A673 (cell line): ENCODE measurements at places on chromosomes 2 and 18.

GRCh38 chr2:96760986-96761832 is 507 bp downstream of the CNNM4 start:
- DNase-seq, result no peak

- DNase-seq, result no peak
Observed at GRCh38 chr2:69715964-69716363, 26.0 kb upstream of the ANXA4 start.

DNA sequence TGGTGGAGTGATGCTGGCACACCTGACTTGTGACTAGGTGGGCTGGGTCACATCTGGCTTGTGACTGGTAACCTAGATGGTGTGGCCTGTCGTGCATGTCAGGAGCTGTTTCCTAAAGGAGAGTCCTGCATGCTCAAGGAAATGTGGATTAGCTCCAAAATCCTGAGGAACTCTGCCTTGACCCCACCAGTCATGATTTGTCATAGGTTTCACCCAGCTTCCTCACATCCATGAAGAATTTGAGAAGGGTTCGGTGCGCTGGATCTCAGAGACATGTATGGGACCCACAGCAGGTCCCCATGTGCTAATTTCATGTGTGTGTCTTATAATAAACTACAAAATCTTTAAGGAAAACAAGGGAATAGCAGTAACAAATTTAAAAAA is 107.2 kb downstream of the COL6A3 start:
- DNase-seq, result no peak

- peak; percentile 90 for DNase-seq
Observed at GRCh38 chr2:229852565-229852964, 69.2 kb downstream of the TRIP12 start.

GRCh38 chr2:16626497-16626896 is 39.1 kb downstream of the CYRIA start:
- DNase-seq, result peak; percentile 58

DNA sequence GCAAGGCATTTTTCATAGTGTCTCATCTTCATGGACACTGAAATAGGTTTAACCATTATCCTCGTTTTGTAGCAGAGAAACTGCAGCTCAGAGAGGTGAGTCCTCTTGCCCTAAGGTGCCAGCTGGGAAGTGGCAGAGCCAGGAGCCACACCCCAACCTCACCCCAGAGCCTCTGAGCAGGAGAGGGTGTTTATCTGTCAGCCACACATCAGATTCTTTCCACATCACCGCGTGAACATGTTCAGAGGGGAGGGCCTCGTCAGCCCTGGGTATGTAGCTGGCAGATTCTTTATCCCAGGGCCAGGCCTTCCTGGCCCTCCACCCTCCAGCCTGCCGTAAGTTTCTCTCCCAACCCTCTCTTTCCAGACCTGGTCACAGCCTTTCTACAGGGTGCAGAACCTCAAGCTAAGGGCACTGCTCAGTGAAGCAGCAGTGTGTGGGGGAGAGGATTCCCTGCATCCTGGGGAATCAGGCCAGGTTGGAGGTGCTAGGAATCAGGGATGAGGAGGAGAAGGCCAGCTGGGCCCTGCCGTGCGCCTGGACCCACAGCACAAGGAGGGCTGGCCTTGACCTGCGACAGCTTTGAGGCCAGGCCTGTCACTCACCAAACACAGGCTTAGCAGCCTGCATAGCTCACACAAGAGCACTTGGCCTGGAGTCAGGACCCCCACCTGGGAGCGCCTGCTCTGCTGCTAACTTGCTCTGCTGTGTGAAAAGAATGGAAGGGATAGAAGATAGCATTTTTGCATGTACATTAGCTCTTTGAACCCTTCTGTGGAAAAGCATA is 111.3 kb upstream of the MCFD2 start:
- no peak for DNase-seq

- peak; percentile 68 for DNase-seq
Observed at GRCh38 chr18:58776084-58776483, 88.6 kb upstream of the ZNF532 start.

DNA sequence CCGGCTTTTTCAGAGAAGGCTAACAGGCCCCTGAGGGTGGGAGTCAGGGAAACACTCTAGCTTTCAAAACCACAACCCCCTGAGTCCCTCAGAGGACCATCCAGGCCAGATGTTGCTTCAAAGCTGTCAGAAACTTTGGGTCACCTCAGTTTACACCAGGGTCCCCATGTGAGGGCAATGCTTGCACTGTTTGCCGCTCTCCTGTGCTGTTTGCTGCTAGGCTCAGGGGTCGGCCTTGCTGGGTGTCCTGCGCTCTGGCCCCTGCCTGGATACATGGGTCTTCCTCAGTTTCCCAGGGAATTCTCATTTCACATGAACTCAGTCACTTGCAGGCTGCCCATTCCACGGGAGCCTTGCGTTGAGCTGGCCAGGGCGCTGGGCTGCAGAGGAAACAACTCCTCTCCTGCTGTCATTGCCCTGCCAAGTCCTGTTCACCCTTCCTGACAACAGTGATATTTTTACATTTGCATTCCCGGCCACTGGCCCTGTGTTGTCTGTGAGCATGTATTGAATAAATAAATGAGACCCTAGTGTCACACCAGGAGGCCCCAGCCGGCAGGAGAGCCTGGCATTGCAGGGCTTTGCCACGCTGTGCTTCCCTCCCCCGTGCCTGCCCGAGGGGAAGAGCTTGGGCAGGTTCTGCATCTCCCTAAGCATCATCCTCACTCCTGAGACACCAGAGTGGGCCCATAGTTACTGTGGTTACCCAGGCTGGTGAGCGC is 73.2 kb upstream of the RAB6C start:
- DNase-seq, result no peak

GRCh38 chr2:33526132-33526531 is 49.7 kb downstream of the RASGRP3 start:
- DNase-seq, result no peak

GRCh38 chr2:241540771-241541561 is 17.6 kb upstream of the BOK start:
- peak; percentile 75 for DNase-seq

- DNase-seq, result no peak
Observed at GRCh38 chr2:147214914-147215313, 629.9 kb upstream of the ACVR2A start.

DNA sequence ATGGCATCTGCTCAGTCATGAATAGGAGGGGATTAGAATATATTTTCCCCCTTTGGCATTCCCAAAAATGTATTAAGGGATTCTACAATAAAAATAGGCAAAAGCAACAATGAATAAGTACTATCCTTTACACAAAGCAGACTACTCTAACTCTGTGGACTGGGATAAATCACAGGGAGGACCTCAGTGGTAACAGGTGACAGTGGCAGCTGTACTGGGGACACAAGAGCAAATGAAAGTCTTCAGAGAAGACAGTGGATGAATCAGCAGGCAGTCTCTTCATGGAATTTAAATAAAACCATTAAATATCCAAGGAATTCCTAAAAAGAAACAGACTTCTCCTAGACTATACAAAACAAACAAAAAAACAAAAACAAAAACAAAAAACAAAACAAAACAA is 4.8 kb downstream of the CDH7 start:
- no peak for DNase-seq

DNA sequence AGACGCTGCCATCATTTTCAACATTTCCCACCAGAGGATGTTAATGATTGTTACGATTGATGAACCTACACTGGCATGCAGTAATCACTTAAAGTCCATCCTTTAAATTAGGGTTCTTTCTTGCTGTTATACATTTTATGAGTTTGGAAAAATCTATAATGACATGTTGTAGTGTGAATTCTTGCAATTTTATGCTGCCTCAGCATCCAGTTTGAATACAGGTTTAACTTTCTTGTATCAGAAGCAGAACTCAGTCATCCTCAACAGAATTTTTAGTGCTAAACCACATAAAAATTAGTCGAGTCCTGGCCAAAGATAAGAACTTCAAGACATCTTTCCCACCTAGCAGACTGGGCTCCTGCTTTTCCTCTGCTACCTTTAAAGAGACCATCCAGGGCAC is 303.3 kb downstream of the NUP35 start:
- no peak for DNase-seq

DNA sequence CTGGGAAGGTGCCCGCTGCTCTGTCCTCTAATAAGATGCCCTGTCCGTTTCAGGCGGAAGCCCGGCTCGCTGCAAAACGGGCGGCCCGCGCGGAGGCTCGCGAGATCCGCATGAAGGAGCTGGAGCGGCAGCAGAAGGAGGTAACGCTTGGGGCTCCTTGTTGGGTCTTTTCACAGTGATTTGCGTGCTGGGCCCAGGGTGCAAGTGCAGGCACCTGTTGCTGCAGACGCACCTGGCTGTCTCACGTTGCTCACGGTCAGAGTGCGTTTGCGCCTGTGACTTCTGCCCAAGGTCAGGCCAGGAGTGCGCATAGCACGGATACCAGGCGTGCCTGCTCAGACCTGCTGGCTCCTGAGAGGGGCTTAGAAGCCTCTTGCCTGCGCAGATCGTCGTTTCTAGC is 81.1 kb downstream of the LRRFIP1 start:
- DNase-seq, result no peak

GRCh38 chr2:16315458-16315835 is 350.2 kb downstream of the CYRIA start:
- DNase-seq, result no peak

DNA sequence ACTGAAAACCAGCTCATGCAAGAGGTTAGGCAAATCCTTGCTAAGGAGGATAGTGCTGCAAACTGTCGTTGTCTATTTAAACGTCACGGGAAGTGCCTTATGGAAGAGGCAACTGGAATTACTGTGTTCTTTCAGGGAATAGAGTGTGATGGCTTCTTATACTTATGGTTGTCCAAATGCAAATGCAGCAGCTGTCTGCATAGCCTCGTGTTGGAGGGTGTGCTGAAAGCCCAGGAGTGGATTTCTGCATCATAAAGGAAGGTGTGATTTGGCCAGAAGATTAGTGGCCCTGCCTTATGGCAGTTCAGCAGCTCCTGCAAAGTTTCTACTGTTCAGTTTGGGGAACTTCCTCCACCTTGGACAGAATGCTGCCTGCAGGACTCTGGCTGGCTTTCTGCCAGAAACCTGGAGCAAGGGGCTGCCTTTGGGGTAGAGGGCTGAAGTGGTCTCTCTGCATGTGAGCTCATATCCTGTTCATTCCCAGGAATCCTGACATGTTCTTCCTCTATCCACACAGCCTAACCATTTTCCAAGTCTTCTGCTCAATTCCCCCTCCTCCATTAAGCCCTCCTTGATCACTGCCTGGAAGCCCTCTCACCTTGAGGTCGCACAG is 321.2 kb upstream of the CXCR4 start:
- no peak for DNase-seq

- peak; percentile 68 for DNase-seq
Observed at GRCh38 chr2:158745067-158745865, 49.9 kb upstream of the DAPL1 start.

GRCh38 chr18:1652018-1652417 is 747.3 kb downstream of the ADCYAP1 start:
- DNase-seq, result no peak

DNA sequence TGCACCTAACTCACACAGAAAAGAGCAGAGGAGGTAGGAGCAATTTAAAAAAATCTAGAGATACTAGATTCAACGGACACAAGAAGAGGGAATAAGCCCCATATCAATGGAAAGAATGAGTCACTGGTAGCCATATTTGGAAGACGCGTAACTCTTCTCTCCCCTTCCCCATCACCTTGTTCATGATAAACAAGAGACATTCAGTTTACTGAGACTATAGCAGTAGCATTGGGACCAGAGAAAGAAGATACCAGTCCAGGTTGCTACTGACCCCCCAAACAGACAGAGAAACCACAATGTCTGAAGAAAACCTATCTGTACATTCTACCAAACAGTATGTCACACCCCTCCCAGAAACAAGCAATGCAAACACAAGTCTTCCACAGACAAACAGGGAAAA is 81.1 kb downstream of the SLC66A3 start:
- DNase-seq, result peak; percentile 14

- no peak for DNase-seq
Observed at GRCh38 chr2:88177556-88177955, 7.4 kb downstream of the THNSL2 start.

DNA sequence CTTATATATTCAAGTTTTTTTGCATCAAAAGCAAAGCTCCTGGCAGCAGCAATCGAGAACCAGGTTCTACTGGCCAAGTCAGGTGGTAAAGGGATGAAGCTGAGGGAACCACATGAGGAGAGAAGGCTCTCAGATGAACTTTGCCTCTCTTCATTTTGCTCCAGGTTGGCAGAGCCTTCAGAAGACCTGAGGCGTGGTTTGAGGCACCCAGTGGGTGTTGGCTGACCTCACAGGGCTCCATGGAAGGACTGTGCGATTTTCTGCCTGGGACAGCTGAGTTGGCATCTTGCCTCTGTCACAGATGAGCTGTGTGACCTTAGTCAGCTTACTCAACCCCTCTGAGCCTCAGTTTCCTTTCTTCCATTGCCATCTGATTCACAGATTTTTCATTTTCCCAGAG is 89.0 kb downstream of the INSIG2 start:
- DNase-seq, result no peak

DNA sequence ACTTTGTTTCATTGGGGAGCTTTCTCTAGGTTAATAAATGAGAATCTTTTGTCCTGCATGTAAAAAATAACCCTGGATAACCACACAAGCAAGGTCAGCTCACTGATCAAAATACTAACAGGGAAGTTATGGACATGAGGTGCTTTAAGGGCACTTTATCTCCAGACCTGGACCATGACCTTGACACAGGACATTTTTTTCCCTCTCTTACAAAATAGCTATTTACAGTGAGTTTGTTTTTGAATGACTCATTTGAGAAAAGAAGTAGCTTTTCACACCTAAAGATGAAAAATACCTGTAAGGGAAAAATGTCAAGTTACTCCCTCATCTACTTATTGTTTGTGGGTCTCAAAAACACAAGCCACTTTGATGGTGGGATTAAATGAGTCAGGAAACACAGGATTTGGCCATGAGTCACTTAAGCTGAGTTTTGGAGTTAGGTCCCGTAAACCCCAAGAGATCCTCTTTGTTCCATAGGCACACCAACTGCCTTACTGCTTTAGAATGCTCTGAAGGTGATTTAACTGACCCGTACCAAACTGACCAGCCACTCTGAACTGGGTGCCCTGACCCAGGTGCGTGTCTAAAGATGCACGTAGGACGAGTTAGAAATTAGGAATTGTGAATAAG is 479.3 kb upstream of the NXPH2 start:
- no peak for DNase-seq

DNA sequence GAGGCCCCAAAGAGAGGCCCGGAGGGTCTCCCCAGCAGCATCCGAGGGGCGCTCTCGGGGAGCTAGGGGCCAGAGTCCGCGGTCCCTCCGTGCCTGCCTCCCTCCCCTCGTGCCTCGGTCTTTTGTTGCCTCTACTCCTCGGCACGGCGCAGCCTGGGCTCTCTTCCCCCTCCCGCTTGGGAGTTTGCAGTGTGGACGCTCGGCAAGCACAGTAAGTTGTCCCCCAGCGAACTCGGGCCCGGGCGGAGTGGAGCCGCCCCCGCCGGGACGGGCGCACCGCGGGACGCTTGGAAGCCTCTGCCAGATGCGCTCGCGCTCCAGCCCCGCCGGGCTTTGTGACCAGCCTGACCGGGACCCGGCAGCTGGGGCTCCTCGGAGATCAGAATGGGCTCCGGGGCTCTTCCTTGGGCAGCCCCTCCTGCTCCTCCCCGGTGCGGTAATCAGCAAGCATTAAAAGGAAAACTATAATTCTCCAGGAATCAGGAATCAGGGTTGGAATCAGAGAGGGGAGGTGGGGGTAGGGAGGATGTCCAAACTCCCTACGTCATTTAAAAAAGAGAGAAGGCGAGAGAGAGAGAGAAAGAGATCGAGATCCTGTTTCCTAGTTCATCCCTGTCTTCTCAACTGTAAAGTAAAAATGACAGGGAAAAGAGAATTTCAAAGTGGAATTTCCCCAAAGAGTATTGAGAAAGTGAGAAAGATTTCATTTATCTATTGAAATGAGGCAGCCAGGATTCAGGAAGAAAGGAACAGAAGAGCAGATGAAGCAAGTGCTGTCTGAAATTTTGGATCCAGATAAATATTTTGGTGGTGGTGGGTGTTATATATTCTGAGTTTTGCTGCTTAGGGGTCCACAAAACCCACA is 786 bp upstream of the TMEM200C start:
- DNase-seq, result no peak
